Neural crest cell (in vitro differentiated cells): ENCODE measurements at places on chromosomes 3 and 15. TPM values are rescaled to one million over a fixed set of nuclear protein-coding genes. Genes with fewer than 3 reads are reported as not detected.

The NBEAL2 gene
- 24.6 and 25.2 TPM in 2 replicates for total RNA-seq

DNA sequence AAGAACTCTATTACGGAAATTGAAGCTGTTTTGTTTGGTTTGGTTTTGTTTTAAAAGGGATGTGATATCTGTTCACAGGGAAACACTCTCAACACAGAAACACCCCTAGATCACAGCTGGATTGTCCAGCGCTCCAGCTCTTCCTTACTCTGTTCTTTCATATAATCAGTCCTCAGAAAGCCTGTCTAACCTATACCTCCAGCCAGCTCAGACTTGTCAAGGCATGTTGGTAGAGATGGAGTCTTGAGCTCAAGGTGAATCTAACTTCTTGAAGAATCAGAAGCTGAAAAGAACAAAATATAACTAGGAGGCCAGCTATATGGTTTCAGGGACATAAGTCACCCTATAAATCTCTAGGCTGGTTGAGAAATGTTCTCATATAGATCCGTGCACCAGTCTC, 110.2 kb upstream of the EPHA3 start:
- DNase-seq, result no peak
- H3K36me3 ChIP-seq, result peaks cover 3% of the 10 kb centered on the region
- peaks cover 25% of the 10 kb centered on the region for H3K4me1 ChIP-seq
- H3K27ac ChIP-seq, result peak overlapping the region; percentile 82

GRCh38 chr3:56205406-56205805, 262.9 kb downstream of the ERC2 start:
- DNase-seq, result no peak
- H3K27ac ChIP-seq, result no peak overlapping the region
- no peak overlapping the region for H3K4me3 ChIP-seq
- H3K4me1 ChIP-seq, result peaks cover 6% of the 10 kb centered on the region

DNA sequence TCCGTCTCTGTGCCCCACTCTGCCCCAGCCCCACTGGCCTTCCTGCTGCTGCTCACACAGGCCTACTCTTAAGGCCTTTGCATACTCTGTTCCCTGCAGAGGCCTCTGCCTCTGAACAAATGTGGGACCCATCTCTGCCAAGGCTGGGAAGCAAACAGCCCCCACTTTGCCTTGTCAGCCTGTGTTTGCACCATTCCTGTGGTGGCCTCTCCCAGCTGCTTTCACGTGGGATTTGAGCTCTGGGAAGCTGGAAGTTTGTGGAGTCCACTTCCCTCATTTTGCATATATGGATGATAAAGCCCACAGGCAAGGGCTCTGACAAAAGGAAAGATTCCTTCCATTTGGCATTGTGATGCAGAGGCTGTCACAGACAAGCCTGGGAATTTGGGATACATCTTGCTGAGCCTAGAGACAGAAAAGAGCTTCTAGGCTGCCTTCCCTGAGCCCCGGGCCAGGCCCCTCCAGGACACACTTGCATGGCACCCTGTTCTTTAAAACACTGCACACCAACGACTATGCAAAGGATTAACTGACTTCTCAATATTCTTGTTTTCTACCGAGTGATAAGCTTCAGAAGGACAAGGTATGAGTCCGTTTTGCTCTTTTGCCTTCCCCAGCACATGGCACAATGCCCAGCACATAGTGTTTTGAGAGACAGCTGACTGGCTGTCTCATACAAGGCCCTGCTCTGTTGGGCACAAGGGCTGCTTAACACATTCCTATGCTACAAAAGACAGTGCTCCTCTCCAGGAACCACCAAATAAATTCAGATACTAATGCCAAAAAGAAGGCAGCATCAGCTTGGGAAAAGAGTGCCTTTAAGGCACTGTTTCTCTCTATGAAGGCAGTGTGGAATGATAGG, 120.7 kb upstream of the TOPAZ1 start:
- DNase-seq, result no peak
- H3K27me3 ChIP-seq, result peaks cover 12% of the 10 kb centered on the region
- H3K27ac ChIP-seq, result no peak overlapping the region
- H3K36me3 ChIP-seq, result no peaks in the 10 kb centered on the region
